Pulmonary artery endothelial cell (primary cell): ENCODE measurements at places on chromosomes 6 and 20. TPM values are rescaled to one million over a fixed set of nuclear protein-coding genes. Genes with fewer than 3 reads are reported as not detected.

GRCh38 chr20:23047001-23047737, 2.3 kb downstream of the THBD start:
- no peak for DNase-seq

DNA sequence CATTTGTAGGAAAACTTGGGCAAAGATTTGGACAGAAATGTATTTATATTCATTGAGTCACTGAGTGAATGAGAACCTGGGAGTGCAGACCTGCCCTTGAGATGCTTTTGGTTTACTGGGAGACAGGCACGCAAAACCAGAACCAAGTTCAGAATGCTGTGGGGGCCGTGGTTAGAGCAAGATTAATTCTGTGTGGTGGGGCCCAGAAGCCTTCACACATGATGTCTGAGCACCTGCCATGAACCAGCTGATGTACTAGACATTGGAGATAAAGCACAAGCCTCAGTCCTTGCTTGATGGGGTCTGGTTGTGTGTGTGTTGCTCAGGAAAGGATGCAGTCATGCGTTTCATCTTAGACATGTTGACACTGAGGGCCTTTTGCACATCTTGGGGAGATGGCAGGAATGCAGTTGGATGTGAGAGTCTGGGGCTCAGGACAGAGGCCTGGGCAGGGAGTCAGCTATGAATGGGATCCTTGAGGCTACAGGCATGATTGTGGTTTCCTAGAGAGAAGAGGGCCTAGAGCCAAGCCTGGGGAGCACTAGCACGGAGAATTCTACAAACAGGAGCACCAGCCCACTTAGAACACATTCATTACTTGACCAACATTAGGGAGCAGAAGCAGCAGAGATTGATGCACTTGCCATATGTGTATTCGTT, 114.3 kb upstream of the TMEM181 start:
- no peak for DNase-seq

The L3MBTL3 gene
- total RNA-seq, result 57.9 and 68.6 TPM in 2 replicates

The HDGFL1 gene
- total RNA-seq, result not detected in 2 replicates

DNA sequence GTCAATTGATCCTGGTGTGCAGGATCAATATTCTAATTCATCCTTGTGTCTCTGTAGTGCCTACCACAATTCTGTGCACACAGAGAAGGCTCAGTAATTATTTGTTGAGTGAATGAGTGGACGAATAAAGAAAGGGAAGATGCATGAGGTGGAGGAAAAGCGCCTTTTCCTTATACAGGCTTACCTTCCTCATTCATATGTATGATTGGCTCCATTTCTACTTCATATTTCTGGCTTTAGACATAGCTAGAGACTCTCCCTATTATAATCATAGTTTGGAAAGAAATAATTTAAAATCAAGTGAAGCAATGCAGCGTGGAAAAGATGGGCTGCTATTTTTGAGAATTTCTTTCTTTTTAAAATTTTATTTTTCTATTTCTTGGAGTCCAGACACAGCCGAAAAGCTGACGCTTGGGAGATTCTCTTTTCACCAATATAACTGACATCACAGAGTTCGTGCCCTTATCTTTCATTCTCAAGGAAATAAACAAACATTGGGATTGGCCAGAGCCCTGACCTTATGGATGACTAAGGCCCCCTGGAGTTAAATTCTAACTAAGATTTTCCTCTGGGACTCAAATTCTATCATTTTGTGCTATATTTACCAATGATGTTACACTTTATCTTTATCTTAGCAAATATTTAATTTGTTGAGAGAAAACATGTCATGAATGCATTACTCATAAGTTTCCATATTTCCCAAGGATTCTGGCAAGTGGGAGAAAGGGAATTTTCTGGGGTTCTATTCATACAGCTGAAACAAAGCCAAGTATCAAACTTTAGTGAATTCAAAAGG, 48.1 kb downstream of the PRL start:
- DNase-seq, result peak; percentile 10

DNA sequence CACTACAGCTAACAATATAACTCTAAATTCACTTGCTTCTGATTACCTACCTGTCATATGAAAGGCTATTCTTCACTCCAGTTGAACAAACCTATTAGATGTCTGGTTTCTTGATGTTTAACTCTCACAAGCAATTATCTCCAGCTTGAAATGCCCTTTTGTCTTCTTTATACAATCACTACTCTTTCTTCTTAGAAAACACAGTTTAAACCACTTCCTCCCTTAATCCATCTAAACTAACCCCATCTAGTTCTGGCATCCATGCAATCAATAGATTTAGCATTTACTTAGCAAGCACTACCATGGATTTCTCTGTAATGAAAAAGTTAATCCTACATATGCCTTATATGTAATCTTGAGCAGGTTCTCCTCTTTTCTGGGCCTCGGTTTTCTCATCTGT, 127.3 kb downstream of the ATXN1 start:
- no peak for DNase-seq

GRCh38 chr20:52752023-52752422, 220.1 kb upstream of the TSHZ2 start:
- no peak for DNase-seq

GRCh38 chr6:107218142-107218541, 102.8 kb upstream of the BEND3 start:
- DNase-seq, result no peak

- no peak for DNase-seq
Measured at GRCh38 chr6:17258749-17259148, 22.4 kb upstream of the RBM24 start.

DNA sequence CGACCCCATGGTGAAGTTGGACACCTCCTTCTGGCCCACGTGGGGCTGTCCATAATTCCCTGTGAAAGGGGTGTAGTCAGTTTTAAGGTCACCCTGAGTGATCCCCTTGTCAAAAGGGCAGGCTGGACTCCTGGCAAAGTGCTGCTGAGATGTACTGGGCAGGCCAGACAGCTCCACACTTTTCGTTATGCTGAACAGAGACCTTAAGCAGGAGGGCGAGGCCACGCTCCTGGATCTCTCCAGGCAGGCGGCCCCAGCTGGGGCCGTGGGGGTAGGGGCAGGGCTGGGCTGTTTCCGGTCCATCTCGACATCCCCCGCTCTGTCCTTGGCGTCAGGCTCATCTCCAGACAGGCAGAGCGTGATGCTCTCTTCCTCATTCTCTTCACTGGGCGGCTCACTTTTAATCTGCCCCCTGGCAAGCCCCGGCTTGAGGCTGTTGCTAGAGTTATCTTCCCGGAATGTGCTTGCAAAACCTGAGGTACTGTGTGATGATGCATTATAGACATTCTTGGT, 56.7 kb downstream of the GJA10 start:
- no peak for DNase-seq
